NCI-H748 treated with DMSO at 0.1 percent for 48 hours (cell line): ENCODE measurements at places on chromosomes 7 and 10.

DNA sequence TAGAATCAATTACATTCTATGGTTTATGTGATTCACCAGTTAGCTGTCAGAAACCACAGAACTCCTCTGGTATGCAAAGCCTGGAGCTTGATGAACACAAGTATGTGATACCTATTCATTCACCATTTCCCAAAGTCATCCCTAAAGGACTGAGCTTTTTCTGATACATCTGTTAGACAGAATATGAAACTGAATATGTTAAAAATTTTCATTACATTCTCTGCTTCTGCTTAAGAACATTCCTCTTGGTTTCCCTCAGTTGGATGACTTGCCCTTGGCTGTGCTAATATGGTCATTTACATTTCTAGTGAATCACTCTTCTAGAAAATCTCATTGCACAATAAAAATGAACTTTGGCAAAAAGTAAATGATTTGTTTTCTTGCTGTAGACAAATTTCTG is 10.8 kb upstream of the PON1 start:
- DNase-seq = no peak

DNA sequence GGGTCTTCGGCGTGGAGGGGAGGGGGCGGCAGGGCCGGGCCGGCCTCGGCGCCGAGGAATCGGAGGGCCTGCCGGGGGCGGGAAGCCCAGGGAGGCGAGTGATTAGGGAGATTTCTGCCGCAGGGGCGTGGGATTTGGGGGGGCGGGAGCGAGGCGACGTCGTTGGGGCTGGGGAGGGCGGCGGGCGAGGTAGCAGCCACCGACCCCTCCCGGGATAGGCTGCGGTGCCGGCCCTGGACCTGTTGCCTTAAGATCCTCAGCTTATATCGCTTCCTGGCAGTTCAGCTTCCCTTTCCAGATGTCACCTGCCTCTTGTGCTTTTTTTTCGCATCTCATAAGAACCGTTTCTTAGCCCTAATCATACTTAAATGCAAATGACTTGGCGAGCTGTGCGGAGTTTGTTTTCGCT is 655 bp downstream of the LMTK2 start:
- DNase-seq = no peak

DNA sequence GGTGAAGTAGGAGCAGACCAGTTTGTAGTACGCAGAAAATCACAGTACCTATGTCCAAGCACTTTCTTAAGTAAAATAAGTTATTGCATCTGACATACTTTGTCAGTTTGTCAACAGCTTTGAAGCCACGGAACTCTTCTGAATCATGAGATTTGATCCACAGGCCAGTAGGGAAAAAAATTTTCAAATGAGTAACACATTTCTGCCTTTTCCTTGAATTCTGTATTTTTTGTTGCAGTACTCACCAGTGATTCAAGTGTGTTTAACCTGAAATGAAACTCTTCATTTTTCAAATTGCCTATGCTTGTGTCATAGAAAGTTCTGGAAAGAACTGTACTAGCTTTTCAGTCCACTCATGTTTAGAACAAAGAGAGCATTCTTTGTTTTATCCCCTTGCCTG is 337.7 kb downstream of the GATA3 start:
- no peak for DNase-seq

- DNase-seq = no peak
Observed at GRCh38 chr10:5970527-5970926, 6.8 kb downstream of the IL15RA start.

DNA sequence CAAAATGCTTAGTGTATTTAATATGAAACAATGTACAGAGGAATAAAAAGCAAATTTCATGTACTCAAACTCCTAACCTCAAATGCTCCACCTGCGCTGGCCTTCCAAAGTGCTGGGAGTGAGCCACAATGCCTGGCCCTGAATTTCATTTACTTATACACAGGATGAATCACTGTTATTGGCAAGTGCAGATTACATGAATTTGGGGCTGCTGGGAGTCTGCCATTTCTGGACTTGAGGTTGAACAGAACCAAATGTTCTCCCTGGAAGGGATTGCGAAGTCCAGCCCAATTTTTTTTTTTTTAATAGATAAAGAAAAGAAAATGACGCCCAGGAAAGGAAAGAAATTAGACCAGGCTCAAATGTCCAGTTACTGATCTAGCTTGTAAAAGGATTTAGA is 6.8 kb upstream of the CSTF2T start:
- no peak for DNase-seq

DNA sequence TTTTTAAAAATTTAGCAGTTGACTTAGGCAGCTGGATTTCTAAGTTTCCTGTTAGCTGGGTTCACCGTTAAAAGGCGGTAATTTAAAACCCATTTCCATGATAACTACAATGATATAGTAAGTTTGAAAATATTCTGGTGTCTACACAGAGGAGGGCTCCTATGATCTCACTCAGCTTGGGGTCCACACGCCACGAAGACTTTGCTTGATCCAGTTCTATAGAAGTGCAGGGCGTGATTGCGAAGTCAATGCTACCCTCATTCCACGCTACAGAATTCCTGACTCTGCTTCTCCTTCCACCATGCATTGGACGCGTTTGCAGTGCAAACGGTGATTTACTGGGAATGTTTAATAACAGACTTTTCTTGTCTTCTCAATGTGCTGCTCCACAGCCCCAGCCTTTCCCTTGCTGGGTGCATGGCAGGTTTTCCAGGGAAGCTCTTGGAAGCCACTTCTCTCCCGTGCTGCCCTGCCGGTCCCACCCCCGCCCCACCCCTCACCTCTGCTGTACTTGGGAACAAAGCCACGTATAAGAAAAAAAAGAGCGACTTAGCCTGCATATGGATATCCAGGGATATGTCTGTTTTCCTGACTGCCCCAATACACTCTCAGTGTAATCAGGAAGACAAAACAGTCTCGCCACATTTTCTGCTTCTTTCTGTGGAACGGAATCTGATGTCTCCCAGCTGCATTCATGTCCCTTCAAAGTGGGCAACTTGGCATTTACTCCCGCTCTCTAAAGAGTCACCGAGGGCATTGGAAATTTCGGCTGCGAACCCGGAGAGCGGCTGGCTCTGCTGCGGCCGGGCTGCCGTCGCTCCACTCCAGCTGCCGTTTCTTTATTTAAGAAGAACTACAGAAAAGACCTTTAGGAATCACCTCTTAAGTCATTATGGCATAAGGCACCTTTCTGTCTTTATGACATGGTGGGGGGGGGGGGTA is 434.4 kb upstream of the MGMT start:
- DNase-seq = no peak

- DNase-seq = no peak
Observed at GRCh38 chr10:22365233-22365632, 19.9 kb downstream of the SPAG6 start.

GRCh38 chr7:151623766-151624165 is 104.1 kb upstream of the RHEB start:
- no peak for DNase-seq

DNA sequence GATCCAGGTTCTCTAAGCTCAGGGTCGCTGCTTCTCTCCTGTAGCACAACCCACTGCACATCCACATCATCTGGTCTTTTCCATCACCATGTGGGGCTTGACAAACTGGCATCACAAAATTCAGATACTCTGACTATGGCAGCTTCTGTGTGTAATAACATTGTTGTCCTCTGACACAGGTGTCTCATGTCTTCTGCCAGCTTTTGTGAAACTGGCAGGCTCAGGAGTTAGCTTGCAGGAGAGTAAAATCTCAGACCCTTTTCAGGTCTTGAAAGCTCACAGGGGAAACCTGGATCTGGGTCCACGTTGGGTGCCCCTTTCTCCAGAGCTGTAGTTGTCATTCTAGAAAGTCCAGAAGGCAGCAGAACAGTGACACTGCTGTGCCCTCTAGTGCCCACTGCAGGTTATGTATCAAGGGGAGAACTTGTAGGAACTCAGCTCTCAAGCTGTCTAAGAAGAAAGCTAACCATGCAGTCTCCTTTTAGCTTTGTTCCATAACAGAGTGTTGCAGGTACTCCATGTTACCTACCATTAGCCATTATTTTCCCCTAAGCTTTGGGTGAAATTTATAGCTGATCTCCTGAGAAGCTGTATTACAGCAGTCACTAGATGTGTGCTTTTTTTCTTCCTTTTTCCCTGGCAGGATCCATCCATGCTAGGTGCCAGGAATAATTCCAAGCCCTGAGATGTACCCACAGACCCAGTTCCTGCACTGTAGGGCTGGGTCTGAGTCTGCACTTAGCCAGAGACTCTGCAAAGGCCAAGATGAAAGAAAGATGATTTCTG is 102.7 kb downstream of the ZNF248 start:
- DNase-seq = no peak

- no peak for DNase-seq
Observed at GRCh38 chr7:24939416-24939815, 40.6 kb downstream of the OSBPL3 start.

DNA sequence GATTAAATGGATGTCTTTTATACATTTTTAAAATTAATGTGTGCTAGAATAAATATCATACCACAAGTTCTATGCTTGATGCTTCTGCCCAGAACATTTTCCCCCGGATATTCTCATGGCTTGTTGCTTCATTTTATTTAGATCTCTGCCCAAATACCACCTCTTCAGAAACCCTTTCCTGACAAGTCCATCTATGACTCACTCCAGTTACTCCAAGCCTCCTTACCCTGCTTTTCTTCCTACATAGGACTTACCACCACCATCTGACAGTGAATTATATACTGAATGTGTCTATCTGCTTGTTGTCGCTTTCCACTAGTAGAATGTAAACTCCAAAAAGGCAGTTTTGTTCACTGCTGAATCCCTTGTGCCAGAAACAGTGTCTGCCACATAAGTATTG is 19.1 kb upstream of the ERVW-1 start:
- DNase-seq = no peak

DNA sequence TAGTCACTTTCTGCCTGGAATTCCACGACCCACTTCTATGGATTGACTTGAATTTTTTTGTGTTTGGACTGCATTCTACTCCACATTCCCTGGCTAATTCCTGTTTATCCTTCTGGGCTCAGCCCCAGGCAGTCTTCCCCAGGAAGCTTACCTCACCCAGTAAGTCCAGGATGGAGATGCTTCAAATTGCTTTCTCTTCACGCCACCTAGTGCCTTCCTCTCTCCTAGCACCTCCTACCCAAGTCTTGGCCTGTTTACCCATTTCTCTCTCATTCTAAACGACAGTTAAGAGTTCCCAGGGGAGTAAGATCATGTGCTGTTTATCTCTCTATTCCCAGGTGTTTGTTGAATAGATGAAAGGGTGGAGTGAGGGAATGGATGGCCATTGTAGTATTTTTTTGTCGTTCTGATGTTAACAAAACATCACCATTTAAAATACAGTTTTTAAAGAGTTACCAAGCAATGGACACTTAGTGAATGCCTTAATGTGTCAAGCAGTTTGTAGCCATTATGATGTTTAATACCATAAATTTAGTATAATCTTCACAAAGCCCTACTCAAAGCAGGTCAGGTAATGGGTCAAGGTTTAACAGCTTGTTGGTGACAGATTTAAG is 45.5 kb upstream of the TARP start:
- peak; percentile 69 for DNase-seq

- DNase-seq = no peak
Observed at GRCh38 chr10:43076876-43077420, at the start of gene RET. TSS of gene RET (plus strand) at chr10:43077069. CDS start at chr10:43077259, 190 bp downstream.

DNA sequence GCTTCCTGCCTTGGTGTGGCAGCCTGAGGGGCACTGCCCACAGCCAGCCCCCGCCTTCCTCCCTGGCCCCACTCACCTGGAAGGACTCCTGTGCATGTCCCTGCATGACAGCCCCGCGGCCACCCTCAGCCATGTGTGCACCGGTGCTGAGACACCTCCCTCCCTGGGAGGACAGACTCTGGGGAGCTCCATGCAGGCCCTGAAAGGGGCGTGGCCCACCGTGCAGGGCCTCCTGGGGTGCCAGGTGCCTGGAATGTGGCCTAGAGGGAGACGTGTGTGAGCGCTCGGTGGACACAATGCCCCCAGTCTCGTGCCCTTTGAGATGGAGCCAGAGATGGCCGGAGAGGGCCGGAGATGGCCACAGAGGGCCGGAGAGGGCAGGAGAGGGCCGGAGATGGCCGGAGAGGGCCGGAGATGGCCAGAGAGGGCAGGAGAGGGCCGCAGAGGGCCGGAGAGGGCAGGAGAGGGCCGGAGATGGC is 59.1 kb upstream of the PPP2R2D start:
- DNase-seq = no peak

DNA sequence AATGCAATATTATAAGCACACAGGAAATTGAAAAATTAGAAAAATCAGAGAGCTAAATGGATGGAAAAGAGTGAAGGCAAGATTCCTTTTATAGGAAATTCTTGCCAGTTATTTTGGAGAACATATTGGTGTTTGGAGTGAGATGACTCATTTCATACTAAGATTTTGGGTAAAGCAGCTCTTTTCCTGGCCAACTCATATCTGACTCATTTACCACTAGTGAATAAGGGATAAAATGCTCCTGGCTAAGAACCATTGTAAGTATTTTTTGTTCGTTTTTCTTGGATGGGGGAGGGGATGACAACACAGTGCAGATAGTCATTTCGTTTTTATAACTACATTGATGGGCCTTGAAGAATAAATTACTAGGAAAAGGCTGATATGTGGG is 139.3 kb downstream of the TWIST1 start:
- no peak for DNase-seq

DNA sequence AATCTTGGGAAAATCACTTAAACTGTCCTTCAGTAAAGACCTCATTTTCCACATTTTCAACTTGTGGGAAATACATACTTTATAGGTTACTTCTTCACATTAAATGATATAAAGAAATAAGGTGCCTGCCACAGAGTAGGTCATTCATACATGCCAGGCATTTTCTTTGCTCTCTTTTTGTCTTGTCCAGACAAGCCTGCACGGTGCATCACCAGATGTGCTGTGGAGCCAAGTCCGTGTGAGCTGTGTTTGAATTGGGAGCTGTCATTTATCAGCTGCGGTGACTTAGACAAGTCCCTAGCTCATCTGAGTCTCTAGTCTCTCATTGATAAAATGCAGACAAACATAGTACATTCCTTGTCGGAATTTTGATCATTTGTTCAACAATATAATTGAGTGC is 432.9 kb downstream of the SORCS3 start:
- no peak for DNase-seq

DNA sequence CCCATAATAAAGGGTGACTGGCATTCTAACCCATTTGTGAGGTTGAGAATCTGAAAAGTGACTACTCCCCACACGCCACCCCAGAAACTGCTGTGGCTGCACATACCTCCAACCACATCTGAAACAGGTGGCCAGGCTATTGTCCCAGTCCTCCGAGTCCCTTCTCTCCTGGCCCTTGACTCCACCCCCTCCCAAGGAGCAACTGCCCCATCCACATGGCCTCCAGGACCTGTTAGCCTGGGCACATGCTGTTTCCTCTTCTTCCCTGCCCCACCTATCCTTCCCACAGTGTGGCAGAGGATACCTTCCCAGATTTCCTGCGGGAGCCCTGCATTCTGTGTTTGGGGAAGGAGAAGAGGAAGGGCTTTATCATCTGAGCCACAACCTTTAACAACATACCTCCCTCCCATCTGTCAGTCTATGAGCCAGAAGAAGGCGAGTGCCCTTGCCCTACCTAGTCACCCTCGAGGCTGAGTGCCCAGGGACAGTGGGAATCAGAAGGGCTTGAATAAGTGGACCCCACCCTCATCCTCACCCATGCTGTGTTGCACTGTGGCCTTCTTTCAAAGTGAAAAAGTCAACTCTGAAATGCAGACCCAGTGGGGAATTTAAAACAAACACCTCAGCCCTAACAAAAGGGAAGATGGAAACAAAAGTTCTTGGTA is 11.9 kb downstream of the STEAP1B start:
- DNase-seq = no peak
